NCI-H774 (cell line): ENCODE measurements at places on chromosomes 12 and 14.
A peak's percentile ranks its signal among the peaks of the same experiment; 100 is the strongest.

- peak; percentile 89 for DNase-seq
Observed at GRCh38 chr12:74624201-74624600, 86.6 kb downstream of the ATXN7L3B start.

DNA sequence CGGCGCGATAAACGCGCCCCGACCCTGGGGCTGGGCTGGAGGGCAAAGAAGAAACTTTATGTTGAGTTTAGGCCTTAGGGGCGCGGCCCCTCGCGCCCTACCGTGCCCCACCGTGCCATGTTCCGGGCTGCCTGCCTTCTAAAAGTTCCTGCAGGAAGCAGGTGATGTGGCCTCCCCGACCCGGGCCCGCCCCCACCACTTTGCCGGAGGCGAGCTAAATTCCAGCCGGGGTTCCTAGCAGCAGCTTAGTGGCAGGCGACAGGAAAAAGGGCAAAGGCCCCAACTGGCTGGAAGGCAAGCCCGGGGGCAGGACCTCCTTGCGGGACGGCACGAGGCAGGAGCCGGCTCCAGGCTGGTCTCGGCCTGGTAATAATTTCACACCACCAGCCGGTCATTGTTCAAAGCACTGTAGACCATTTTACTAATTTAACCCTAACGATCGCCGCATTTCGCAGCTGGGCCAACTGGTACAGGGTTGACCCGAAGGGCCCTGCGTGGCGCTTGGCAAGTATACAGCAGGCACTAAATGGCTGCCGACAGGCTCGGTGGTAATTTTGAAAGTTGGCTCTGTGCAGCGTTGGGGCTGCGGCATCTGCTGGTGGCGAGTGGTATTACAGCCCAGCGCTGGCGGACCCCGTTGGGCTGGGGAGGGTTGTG is 895 bp upstream of the CCDC88C start:
- peak; percentile 46 for DNase-seq

GRCh38 chr14:97491697-97492096 is 694.5 kb downstream of the VRK1 start:
- no peak for DNase-seq

GRCh38 chr14:70981000-70981952 is 74.0 kb downstream of the PCNX1 start:
- DNase-seq = no peak

GRCh38 chr12:76049575-76050251 is 18.1 kb upstream of the PHLDA1 start:
- no peak for DNase-seq

- peak; percentile 48 for DNase-seq
Observed at GRCh38 chr12:84842406-84843013, 70.1 kb downstream of the SLC6A15 start.

DNA sequence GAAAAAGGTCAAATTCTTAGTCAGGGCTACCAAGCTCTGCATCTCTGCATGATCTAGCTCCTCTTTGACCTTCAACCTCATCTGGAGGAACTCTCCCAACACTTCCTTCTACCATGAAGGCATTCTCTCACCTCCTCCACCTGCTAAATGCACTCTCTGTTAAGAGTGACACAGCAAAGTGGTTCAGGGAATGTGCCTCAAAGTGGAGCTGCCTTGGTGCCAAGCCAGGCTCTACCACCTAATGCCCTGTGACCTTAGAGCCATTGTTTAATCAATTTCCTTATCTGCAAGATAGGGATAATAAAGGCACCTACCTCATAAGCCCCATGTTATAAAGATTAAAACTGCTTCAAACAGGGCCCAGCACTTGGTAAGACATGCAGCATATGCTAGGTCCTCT is 236.7 kb downstream of the ANO2 start:
- no peak for DNase-seq

- DNase-seq = no peak
Observed at GRCh38 chr12:50005175-50005574, 20.1 kb downstream of the RACGAP1 start.

DNA sequence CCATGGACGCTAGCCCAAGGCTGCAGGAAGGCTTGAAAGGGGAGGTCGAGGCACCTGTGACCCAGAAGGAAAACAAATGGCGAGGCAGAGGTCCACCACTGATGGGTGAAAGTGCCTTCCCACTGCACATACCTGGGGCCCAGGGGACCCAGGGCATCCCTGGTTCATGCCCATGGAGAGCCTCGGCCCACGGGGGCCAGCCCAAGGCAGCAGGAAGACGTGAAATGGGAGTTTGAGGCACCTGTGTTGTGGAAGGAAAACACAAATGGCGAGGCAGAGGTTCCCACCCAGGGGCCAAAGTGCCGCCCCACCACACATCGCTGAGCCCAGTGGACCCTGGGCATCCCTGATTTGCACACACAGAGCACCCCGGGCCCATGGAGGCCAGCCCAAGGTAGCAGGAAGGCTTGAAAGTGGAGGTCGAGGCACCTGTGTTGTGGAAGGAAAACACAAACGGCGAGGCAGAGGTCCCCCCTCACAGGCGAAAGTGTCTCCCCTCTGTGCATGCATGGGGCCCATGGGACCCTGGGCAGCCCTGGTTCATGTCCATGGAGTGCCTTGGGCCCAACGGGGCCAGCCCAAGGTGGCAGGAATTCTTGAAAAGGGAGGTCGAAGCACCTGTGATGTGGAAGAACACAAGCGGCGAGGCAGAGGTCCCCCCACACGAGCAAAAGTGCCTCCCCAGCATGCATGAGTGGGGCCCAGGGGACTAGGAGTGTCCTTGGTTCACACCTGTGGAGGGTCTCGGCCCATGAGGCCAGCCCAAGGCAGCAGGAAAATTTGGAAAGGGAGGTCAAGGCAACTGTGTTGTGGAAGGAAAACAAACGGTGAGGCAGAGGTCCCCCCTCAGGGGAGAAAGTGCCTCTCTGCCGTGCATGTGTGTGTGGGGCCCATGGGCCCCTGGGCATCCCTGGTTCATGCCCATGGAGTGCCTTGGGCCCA is 383.3 kb downstream of the ALG10 start:
- DNase-seq = no peak

DNA sequence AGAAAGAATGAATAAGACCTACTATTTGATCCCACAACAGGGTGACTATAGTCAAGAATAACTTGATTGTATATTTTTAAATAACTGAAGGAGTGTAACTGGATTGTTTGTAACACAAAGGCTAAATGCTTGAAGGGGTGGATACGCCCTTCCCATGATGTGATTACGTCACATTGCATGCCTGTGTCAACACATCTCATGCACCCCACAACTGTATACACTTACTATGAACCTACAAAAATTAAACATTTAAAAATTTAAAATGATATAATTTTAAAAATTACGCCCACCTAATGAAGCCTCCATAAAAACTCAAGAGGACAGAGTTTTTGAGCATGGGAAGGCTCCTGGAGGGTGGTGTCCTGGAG is 94.5 kb downstream of the SCARB1 start:
- no peak for DNase-seq

GRCh38 chr12:94596596-94596995 is 53.8 kb downstream of the TMCC3 start:
- peak; percentile 80 for DNase-seq

GRCh38 chr14:89134640-89135039 is 282.4 kb downstream of the FOXN3 start:
- DNase-seq = no peak

GRCh38 chr12:27425306-27425705 is 21.2 kb upstream of the SMCO2 start:
- DNase-seq = no peak

GRCh38 chr14:65320661-65321308 is 91.7 kb upstream of the FUT8 start:
- no peak for DNase-seq

GRCh38 chr14:64732536-64733120 is 28.4 kb downstream of the PLEKHG3 start:
- DNase-seq = no peak

DNA sequence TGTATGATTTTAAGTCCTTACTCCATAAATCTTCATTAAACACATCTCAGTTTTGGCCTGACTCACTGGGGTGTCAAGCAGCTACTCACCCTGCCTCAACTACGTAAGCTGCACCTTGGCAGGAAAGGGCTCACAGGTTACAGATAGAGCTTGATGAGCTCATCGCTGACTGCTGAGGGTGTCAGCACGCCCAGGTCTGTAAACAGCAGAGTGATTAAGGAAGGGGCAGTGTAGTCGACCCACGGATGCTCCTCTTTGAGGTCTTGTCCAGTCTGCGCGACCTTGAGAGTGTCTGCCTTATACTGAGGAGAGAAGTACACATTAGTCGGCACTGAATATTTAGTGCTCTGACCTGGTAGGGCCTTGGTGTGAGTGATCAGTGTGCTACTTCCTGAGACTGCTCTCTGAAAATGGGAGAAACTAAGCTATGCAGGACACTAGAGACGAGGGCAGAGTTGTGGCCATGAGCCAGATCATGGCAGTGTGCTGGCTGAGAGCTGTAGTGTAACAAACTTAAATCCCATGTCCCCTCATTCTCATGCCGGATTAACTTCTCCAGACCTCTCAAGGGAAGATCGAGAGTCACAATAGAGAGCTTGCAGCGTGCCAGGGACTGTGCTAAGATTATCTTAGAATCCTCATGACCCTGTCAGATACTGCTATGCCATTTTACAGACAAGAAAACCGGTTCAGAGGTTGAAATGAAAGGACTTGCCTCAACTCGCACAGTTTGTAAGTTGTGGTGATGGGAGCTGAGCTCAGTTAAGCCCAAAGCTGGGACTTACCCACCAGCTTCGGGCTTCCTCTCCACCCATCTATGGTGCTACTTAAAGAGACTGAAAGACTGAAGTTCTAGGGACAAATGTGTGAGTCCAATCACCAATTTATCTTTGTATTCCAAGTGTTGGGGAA is 11.6 kb downstream of the EIF2B1 start:
- DNase-seq = no peak

DNA sequence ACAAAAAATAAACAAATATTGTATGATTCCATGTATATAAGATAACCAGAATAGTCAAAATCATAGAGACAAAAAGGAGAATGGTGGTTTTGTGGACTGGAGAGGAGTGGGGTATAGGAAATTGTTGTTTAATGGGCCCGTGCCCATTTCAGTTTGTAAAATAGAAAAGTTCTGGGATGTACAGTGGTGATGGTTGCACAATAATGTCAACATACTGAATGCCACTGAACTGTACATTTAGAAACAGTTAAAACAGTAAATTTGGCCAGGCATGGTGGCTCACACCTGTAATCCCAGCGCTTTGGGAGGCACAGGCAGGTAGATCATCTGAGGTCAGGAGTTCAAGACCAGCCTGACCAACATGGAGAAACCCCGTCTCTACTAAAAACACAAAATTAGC is 40.1 kb downstream of the NUMB start:
- DNase-seq = no peak

DNA sequence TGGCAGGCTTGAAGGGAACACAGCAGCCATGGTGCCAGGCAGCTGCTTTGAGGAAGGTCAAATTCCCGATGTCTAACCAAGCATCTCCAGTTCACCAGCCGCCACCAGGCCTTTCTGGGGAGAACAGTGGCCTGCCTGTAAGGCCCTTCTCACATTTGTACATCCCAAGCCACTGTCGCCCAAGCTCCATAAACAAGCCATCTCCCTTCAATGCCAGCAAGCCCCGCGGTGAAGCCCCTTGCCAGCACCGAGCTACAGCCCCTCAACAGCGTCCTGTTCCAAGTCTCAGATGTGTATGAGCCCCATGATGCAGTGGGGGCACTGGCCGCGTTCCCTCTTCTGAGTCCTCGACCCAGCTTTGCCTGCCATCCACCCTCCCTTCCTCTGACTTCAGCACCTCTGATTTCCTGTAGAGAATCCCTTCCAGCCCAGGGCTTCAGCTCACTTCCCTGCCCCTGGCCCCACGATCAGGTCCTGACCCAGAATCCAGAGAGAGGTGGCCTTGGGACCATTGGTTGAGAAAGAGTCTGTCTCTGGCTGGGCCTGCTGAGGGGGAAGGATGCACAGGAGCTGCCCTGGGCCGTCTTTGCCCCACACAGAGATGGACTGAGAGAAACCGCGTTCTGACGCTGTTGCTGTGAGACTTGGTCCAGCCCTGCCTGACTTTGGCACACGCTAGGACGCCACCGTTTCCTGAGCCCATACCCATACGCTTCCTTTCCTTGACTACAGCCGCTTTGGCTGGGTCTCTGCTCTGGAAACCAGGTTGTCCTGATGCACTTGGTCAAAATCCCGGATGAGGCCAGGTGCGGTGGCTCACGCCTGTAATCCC is 1.9 kb upstream of the MMP17 start:
- DNase-seq = no peak

GRCh38 chr14:37480446-37481290 is 114.4 kb downstream of the FOXA1 start:
- DNase-seq = no peak

DNA sequence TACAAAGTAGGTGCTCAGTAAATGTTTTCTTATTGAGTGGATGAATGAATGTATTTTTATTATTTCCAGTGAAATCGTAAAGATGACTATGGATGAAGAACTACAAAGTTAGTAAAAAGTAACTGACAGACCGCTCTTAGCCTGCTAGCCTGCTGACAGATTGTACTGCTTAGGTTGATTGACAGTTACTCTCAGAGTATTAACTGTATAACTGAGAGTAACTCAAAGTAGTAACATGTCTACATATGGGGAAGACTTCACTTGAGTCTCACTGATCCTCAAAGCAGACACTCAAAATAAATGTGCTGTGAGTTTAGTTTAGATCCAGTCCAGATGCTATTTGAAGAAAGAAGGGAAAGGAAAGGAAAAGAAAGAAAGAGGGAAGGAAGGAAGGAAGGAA is 272.3 kb upstream of the AMIGO2 start:
- DNase-seq = no peak

DNA sequence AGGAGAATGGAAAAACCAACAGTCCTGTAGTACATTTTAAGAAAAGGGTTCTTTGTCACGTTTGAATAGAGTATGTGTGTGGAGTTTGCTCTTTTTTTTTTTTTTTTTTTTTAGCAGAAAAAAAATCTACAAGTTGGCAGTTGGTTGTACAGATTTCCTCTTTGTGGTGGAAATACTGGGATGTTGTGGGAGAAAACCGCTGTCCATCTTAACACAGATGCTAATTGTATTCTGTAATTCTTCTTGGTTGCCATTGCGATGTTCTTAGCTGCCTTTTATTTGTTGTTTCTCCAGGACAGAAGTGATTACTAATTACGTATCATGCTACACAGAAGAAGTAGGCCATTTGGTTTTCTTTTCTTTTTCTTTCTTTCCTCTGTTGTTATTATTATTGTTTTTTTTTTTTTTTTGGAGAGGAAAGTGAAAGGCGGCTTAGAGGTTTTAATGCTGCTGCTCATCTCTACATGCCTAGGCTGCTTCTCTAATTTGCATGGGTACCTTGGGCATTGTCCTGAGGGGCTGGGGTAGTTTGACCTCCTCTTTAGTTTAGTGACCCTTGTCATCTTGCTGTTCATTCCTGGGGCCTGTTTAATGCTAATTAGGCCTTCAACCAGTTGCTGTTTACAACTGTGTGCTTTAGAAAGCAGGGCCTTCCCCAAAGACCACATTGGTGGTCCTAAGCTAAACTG is 94.7 kb downstream of the TMTC2 start:
- DNase-seq = no peak

DNA sequence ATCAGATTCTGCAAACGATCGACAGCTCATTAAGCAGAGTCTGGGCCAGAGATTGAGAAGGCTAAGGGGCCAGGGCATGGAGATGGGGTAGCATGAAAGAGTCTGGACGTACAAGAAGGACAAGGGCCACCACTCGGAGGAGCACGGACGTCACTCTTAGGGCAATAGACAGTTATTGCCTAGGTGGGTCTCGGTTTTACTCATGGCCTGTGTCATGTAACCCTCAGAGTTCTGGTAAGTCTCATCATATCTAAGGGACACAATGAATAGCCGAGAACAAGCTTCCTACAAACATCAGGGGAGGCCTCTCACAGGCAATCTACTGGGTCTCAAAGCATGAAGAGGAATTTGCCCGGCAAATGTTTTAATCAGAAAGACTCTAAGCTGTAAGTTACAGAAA is 30.4 kb upstream of the ITPK1 start:
- DNase-seq = no peak
